Fibroblast of the aortic adventitia (primary cell): ENCODE measurements at places on chromosomes 4 and X. TPM values are rescaled to one million over a fixed set of nuclear protein-coding genes. Genes with fewer than 3 reads are reported as not detected.

DNA sequence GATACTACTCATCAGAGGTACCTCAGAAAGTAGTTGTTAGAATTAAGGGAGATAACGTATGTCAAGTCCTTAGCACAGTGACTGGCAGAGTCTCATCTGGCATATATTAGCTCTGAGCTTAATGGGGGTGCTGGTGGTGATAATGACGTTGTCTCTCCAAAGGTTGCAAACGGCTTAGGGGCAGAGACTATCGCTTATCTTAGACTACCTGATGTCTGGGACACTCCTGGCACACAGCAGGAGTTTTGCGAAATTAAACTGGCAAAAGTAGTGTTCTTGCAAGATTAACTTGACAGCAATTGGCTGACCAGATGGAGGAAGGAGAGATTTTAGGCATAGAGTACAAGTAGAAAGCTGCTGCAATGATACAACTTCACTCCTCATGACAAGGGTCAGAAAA lies 300.1 kb upstream of the FTHL17 start:
- no peak for DNase-seq

DNA sequence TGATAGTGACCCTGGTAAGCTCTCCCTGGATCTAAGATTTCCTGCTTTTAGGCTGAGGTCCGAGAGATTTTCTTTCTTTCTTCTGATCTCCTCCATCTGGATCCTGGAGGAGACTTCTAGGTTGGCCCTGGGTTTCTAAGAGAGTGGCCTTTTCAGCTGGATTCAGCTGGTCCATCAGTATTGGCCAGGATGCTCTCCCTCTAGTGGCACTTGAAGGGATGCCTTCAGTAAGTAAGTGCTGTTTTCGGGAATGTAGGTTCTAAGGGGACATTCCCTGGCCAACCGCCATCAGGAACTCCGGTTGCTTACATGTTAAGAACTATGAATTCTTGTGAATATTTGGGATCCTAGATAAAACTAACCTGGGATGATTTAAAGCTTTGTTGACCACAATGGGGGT lies 56.9 kb downstream of the SERTM2 start:
- DNase-seq, result peak; percentile 1

Gene KCND1
- 0.81 and 1.4 TPM in 2 replicates for total RNA-seq

GRCh38 chr4:7478665-7479064 lies 43.9 kb upstream of the PSAPL1 start:
- DNase-seq, result no peak

GRCh38 chr4:182222766-182223165 lies 20.4 kb upstream of the TENM3 start:
- DNase-seq, result no peak

Gene ACTRT1
- not detected in 2 replicates for total RNA-seq
